ENCODE measurements at places on chromosomes 4 and X.

DNA sequence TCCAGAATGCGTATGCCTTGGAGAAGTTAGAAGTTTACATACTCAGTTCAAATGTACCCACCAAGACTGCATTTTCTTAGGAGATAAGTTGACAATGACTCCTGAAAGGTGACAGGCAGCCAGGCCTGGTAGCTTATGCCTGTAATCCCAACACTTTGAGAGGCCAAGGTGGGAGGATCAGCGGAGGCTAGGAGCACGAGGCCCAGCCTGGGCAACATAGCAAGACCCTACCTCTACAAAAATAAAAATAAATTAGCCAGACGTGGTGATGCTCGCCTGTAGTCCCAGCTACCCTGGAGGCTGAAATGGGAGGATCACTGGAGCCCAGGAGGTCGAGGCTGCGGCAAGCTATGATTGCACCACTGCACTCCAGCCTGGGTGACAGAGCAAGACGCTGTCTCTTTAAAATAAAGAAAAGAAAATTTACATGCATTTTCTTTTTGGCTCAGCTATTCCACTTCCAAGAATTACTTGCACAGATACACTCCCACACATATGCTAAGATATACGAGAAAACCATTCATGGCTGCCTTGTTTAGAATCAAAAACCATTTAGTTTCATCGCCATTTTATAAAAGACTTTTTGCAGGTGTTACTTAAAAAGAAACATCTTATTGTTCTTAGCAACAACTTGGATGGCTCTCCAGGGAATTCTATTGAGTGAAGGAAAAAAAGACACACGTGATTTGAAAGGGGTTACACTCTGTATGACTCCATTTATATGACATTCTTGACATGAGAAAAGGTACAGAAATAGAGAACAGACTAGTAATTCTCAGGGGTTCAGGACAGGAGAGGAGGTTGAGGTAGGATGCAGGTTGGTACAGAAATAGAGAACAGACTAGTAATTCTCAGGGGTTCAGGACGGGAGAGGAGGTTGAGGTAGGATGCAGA is 66.3 kb downstream of the DHRSX start:
- no peak for DNase-seq

DNA sequence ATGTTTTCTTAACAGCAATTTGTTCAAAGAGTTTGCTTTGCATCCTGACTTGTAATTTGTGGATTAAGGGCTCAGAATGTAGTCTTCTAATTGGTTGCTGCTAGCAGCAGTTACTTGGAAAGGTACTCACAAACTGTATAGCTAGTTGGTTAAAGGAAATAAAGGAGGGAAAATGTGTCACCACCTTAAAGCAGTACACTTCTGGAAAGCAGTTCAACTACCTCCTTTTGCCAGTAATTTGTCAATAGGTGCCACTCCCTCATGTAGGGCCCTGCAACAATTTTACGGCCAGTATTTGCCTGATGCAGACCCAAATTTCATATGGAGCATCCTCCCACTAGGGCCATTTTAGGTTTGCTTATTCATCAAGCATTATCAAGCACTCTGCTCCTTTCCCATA is 20.8 kb downstream of the AMOT start:
- no peak for DNase-seq

DNA sequence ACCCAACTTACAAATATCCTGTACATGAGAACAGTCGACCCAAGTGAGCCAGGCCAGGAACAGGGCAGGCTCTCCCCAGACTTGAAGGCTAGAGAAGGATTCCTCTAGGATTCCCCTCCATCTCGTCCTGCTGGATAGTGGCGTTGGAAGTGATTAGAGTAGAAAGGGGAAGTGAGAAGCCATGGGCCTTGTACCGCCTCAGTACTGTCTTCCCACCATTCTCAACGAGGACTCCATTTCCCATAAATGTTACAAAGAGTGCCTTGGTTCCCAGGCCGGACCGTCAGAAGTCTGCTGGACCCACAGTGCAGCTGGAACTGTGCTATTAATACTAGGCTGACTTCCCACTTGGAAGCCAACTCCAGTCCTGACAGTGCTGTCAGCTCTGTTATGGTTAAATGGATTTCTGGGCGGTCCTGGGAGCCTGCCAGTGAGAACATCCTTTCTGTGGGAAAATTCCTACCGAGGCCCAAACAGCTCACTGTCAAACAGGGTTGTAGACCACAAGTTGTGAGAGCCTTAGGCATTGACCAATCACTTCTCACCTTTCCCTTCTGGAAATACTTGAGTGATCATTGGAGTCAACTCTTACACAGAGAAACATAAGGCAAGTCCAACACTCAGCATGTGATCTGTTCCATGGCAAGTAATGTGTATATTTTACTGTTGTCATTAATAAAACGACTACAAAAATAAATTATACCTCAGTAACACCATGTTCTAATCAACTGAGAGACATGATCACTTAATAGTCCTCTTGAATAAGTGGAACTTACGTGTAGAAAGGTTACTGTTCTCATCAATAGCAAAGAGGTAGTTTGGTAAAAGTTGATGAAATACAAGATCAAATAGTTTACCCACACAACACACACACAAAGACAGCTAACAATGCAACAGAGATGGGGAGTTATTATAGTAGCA is 58.4 kb downstream of the AMELX start:
- DNase-seq, result no peak

DNA sequence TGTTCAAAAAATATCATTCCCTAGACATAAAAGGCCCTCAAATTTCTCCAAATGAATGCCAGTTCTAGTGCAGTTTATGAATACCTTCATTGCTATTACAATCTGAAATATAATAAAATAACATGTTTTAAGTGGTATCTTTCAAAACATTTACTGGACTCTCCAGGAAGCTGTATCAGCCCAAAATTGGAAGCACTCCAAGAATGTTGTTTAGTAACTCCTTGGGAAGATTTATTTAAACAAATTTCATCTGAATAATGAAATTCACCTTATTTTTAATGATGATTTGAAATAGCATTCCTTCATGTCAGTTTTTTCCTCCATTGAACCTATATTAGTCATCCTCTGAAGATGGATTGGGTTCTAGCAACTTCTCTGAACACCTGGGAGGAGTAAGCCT is 217.2 kb upstream of the PCDH18 start:
- DNase-seq, result no peak

DNA sequence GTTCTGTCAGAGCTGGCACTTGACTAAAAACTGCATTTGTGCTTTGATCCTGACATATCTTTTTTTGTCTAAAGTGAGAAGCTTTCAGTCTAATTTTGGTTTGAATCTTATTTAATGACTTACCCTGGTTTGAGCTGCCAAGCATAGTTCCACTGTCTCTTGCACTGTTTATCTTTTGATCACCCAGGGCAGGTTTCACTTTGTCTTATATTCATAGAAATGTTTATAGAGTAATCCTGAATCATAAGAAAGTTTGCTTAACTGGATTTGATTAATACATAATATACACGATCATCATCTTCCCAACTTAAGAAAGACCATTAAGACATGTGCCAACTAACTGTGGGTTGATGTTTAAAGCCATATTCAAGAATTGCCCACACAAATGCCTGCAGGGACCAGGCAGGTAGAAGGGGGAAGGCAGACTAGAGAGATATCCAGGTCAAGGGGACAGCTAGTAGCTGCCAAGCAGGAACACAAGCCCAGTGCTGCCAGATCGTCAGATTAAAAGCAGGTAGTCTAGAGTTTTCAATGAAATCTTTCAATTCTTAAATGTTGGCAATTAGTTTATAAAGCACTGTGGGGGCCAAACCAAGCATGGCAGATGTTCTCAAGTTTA is 1.9 kb downstream of the GK start:
- no peak for DNase-seq

DNA sequence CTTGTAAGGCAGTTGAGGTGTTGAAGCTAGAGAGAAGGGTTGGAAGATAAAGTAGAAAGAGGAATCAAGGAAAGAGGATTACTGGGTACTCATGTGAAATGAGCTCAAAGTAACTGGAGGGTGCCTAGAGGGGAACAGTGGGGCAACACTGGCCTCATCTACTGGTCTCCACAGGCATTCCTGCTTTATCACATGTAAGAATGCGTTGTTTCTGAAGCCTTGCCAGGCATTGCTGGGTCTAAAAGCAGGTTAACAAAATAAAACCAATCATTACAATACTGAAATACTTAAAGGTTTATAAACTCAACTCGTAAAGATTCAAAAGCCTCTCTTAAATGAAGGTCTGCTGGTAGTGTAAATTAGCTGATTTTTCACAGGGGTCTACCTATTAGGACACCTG is 96.0 kb downstream of the FANCB start:
- DNase-seq, result no peak

DNA sequence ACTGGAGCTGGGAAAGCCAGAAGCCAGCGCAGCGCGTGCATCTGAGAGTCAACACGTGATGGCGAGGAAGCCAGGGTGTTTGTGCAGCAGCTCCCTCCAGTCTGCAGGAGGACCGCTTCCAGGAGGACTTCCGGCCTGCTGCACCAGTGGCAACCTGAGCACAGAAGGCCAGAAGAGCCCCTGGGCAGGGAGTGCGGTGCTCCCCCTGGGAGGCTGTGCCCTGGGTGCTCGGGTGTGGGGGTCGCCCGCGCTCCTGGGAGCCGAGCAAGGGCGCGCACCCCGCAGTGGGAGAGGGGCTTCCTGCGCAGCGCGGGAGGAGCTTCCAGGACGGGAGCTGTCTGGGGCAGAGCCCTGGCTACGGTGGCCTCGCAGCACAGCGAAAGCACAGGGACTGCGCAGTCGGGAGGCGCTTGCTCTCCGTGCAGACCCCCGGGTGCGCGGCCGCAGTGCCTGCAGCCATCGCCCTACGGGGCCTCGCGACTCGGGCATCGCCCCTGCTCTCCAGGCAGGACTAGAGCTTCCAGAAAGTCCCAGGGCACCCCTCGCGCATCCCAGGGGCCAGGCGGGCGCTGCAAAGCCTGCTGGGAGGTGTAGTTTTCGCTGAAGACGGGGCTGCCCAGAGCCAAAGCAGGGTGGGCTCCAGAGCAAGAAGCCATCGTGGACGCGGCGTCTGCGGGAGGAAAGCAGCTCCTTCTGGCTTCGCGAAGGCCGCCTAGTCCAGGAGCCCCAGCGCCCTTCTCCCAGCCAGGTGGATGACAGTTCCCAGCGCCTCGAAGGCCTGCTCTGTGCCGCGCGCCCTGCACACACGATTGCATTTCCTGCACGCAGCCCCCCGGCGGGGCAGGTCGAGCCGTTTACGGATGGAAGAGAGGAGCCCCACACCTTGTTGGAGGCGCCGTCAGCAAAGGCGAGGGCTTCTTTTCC is 24.1 kb upstream of the WFS1 start:
- no peak for DNase-seq

- DNase-seq, result no peak
Measured at GRCh38 chr4:158395889-158396288, 125.8 kb upstream of the RXFP1 start.

DNA sequence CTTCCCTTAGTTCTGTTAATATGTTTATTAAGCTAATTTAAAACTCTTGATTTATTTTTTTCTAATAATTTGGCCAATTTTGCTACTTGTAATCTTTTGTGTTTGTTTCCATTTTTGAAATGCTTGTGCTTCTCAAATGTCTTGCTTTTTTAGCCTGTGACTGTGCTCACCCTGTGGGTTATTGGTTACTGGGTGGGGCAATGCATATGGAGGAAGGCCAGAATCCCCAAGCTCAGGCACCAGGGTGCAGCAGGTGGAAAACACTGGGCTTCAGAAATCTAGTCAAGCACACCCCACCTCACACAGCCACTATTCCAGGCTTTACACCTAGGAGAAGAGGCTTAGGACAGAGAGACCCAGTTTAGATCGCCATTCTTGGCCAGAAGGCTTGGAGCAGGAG is 33.1 kb downstream of the ETNPPL start:
- DNase-seq, result no peak

GRCh38 chr4:138999666-139000065 is 15.9 kb upstream of the NOCT start:
- no peak for DNase-seq

DNA sequence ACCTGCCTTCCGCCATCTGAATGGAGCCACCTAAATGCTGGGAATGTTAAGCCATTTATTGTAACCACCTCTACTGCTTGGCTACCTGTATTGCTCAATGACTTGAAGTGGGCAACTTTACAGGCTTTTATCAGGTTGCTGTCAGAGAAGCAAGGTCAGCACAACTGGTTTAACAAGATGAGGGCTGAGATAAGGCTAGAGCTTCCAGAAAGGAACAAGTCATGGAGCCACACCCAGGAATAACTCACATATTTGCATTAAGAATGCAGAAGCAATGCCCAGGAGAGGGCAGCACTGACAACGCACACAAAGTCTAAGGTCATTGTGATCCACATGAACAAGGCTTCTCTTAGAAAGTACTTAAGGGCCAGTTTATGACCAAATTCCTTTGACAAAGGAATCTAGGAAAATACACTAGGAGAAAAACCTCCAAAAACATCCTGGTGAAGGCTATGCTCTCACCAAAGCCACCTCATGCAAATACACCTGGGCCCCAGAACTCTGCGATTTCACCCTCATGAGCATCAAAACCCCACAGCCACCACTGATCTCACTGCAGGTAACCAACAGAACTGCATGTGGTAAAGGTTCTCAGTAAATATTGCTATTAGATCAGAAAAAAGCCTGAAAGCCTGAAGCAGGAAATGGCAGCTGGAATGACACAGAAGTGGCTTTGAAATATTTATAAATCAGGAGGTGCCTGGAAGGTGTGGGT is 15.0 kb upstream of the STS start:
- no peak for DNase-seq

Data from NCI-H1092 (cell line).